Left forelimb (tissue), 1 donor: ENCODE measurements at places on chromosomes 5 and 9.

GRCh38 chr5:180332861-180333260 is 20.3 kb downstream of the GFPT2 start:
- DNase-seq, result no peak

DNA sequence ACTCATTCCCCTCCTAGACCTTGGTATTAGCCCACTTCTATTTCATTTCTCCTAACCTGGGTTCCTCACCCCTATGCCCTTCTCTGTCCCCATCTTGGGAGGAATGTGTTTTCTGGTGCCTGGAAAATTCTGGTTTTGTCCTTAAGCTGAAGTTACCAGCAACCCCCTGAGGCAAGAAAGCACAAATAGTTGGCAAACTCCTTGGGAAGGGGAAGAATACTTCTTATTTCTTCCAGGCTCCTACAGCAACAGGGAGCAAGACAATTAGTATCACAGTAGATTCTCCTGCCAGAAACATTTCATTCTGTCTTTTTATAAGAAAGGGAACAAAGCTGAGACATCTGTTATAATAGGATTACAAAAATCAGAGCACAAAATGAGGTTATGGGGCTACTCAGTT is 142.5 kb downstream of the SNCAIP start:
- no peak for DNase-seq

GRCh38 chr9:75604661-75605060 is 285.8 kb upstream of the PCSK5 start:
- no peak for DNase-seq

DNA sequence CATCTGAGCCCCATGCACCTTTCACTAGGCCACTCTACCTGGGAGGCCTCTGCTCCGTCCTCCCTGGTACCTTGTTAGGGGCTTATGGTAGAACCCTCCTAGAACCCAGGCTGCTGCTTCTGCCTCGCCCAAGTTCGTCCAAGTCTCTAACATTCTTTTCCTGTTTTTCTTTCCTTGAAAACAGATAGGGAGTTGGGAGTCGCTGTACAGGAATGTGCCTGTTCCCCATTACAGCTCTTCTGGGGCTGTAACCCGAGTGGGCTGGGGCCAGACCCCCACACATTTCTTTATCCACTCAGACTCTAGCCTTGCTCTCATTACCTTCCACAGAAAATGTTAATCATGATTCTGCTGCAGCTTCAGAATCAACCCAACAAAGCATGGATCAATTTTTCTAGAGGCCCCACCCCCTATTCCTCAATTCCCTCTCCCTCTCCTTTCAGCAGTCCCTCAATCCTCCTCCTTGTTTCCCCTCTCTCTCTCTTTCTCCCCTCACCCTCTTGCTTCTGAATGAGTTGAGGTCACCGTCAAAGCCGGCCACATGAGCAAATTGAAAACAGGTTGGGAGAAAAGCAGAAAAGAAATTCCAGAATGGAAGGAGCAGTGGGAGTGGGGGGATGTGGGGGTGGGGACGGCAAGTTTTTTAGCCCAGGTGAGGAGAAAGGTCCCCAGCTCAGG is 193.8 kb upstream of the TRIM32 start:
- no peak for DNase-seq

DNA sequence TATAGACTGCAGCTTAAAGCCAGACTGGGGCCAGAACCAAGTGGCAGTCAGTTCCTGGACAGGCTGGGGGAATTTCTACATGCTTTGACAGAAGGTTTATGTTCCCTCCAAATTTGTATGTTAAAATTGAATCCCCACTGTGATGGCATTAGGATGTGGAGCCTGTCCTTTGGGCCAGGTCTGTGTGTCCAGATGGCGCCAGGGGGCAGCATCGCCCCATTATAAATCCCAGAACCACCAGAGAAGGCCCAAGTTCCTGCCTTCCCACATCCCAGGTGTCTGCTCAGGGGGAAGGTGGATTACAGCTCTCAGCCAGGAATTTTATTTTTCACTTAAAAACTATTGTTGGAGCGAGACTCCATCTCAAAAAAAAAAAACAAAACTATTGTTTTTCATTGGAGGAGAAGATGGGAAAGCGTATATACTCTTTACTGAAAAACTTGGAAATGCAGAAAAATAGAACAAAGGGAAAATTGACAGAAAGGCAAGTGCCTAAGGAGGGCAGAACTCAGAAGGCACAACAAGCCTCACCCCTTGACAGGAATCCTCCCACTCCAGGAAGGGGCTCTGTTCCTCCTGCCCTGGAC is 5.0 kb downstream of the IL3 start:
- no peak for DNase-seq

DNA sequence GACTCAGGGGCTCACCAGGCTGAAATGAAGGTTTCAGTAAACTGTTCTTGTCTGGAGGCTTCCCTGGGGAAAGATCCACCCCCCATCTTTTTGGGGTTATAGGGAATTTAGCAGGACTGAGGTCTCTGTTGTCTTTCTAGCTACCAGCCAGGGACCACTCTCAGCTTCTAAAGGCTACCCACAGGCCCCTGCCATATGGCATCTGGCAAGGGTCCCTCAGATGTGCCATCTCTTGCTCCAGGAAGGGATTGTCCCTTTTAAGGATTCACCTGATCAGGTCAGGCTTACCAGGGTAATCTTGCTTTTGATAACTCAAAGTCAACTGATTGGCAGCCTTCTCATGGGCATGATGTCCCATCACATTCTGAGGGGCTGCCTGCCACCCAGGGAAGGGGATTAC is 65.0 kb downstream of the NSUN2 start:
- DNase-seq, result no peak

DNA sequence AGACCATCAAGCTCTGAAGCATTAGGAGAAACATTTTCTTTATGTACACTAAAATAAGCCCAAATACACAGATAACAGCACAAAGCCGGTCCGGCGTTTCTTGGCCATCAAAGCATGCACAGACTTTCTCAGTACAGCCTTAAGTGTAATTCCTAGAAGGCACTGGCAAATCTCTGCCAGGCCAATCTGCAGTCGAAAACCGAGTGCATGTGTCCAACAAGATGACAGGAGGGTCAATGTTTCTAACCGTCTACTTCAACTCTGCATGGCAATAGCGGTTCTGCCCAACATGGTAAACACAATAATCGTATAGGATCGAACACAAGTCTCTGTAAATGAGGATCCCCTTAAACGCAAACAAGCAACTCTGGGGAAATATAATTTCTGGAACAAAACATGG is 1.1 kb downstream of the ARL15 start:
- no peak for DNase-seq

- DNase-seq, result no peak
These were observed 9.6 kb downstream of the CSF2 start for GRCh38 chr5:132083071-132083678.

DNA sequence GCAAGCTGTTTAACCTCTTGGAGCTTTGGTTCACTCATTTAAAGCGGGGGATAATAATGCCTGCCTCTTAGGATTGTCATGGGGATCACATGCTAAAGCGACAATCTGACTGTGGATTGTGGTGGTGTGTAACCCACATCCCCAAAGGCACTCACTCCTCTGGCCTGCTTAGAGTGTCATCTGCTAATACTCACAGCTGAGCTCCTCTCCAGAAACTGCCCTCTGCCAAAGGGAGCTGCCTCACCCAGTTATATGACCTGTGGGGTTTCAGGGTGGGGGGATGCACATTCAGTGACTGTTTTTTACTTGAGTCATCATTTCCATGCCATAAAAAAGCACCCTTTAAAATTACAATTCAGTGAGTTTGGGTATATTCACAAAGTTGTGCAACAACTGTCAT is 110.0 kb upstream of the SPOCK1 start:
- no peak for DNase-seq

- DNase-seq, result no peak
These were observed 30.5 kb downstream of the ZNF366 start for GRCh38 chr5:72476721-72477120.

- DNase-seq, result no peak
These were observed 25.9 kb downstream of the STOM start for GRCh38 chr9:121344184-121344583.

DNA sequence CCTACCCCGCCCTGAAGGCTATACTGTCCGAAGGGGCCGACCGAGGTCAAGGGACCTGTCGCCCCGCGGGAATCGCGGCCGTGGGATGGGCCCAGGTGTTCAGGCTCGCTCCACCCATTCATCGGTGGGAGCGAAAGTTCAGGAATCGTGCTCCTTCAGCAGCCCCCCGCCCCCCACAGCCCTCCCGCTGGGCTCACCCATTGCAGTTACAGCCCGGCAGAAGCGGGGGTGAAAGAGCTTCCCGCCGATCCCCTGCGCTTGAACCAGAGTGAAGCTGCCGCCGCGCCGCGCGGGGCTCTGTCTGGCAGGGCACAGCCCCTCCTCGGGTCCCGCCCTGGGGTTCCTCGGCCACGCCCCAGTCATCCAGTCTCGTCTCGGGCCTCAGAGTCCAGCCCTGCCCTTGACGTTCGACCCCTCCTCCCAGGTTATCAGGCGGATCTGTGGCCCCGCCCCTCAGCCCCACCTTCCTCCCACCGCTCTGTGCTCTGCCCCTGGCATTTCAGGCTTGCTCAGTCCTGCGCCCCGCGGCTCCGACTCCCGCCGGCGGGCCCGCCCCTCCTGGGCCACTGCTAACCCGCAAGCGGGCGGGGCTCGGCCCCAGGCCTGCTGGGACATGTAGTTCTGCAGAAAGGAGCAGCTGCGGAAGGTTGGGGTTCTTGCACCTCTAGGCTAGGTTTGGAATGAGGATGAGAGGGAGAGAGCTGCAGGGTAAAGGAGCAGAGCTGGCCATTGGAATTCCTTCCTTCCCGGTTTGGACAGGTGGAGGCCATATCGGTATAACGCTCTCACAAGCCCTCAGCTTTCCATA is at the start of gene MYORG:
Gene MYORG (minus strand): TSS at position 303 of the 808 bp plus-strand sequence. CDS start 3,955 bp downstream, outside the sequence.
- DNase-seq, result peak; percentile 86

GRCh38 chr9:131627648-131628458 is 82.5 kb downstream of the PRRT1B start:
- DNase-seq, result no peak

GRCh38 chr5:56310711-56311204 is 77.6 kb upstream of the ANKRD55 start:
- no peak for DNase-seq

DNA sequence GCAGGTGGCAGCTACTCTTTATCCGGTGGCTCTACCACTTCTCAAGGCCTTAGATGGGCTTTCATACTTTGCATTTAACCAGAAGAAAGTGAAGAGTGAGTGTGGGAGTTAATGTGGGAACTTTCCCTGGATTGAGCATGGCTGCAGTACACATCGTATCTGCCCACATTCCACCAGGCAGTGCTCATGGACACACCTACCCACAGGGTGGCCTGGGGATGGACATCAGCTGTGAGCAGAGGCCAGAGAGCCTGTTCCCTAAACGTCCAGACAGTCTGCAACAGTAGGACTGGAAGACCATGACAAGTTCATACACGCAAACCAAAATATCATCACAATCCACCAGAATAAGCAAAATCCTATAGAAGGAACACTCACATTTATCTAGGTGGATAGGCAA is 213.8 kb downstream of the IRX1 start:
- no peak for DNase-seq

- no peak for DNase-seq
These were observed 33.8 kb upstream of the TJP2 start for GRCh38 chr9:69140123-69140735.

- no peak for DNase-seq
These were observed 100.6 kb upstream of the ADAMTS19 start for GRCh38 chr5:129359450-129359849.

DNA sequence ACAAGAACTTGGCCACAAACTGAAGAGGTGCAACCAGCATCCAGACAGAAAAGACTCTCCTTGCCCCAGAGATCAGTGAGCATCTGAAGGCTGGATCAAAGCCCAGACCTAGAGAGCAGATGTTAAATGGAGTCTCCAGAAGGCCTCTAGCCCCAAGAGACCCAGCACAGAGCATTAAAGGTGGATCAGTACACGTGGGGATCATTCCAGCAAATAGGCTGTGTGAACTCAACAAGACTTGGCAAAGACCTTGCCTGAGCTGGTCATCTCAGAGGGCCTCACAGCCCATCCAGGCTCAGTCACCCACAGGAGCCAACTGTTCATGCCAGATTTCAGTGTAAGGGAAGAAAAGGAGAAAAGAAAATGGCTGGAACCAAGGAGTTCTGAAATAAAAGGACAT is 214.0 kb downstream of the ENC1 start:
- DNase-seq, result no peak

DNA sequence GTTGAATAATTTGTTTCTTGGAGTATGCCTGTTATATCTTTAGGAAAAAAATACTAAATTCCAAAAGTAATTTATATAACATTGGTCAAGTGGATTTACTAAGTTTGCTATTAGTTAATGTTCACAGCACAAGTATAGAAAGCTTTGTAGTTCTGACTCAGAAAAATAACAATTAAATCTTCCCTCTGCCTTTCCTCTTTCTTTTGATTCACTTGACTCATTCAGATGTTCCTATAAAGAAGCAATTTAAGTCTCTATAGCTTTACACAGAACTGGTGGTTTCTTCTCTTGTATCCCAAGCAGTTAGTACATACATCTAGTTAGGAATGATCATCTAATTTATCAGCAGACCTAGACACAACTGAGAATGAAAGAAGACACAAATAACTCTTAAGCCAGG is 4.5 kb upstream of the CDC42SE2 start:
- no peak for DNase-seq

DNA sequence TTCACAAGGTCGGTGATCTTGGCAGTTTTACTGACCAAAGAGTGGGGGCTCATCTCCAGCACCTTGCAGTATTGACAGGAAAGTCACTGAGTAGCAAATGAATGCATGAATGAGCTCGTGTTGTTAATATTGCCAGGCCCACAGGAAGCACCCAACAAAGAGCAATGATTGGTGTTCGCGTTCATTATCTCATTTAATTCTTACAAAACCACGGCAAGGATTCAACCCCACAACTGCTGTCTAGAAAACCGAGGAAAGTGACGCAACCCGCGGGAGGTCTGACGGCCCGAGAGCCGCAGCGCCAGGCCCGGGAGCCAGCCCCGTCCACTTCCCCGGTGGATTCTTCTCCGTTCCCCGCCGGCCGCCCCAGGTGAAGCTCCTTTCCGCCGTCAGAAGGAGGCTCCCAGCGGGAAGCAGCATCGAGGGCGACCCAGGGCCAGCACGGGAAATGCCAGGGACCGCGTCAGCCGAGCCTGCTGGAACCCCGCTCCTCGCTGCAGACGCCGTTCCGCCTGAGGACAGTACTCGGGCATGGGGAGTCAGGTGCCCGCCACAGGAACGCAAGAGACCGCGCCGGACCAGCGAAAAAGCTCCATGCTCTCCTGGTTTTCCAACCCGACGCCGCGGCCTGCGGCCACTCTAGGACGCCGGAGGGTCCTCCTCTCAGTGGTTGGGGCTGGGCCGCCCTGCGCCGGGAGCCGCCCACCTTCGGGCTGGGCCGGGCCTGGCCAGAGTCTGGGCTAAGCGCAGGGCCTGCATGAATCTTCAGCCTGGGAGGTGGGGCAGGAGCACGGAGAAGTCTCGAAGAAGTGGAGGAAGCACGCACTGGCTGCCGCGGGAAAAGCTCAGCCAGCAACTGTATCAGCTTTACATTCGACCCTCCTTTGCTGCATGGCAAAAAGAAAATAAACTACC is 19.8 kb upstream of the FER start:
- peak; percentile 95 for DNase-seq
